ENCODE measurements at places on chromosomes 11 and 22.

- DNase-seq: no peak
Measured at GRCh38 chr11:86508604-86509587, 134.2 kb downstream of the CCDC81 start.

- no peak for DNase-seq
Measured at GRCh38 chr11:12200279-12200990, 90.0 kb downstream of the MICAL2 start.

GRCh38 chr22:47626428-47627390 lies 864.3 kb downstream of the TBC1D22A start:
- DNase-seq: no peak

DNA sequence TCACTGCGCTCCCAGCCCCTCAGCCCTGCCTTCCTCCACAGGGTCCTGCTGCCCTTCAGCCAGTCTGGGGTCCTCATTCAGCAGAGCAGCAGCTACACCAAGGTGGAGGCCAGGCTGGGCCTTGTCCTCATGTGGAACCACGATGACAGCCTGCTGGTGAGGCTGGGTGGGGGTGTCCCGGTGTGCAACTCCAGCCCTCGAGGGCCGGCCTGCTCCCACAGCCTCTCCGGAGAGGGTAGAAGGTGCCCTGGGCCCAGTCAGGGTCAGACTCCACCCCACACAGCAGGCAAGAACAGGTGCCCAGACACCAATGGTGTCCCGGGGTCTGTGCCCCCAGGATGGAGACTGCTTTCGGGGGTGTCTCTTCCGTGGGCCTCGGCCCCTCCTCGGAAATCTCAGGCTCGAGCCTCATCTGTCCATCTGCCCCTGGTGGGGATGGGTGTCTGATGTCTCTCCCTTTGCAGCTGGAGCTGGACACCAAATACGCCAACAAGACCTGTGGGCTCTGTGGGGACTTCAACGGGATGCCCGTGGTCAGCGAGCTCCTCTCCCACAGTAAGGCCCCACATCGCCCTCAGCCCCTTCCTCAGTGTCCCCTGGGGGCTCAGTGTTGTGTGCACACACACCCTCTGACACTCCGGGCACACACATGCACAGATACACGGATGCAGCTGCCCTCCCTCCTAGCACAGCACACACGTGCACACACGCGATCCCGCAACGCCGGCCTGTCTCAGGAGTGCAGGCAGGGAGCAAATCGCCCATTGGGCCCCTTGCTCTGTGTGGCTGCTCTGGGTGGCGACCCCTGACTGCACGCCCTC lies 4.9 kb downstream of the MUC5AC start:
- DNase-seq: no peak

DNA sequence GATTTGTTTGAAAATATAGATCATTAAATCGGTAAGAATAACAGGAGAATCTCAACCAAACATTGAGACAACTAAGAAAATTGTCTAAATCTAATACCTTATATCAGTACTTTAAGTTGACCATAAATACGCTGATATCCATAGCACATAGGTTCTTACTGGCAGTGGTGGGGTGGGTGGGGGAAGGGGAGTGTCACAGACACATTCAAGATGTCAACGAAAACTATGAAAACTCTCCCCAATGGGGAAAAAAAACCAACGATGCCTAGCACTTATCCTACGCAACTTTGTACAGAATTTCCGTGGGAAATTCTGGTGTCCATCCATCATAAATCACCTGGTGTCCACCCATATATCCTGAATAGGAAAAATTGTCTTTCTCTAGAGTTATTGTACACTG lies 6.2 kb downstream of the GRAP2 start:
- no peak for DNase-seq

DNA sequence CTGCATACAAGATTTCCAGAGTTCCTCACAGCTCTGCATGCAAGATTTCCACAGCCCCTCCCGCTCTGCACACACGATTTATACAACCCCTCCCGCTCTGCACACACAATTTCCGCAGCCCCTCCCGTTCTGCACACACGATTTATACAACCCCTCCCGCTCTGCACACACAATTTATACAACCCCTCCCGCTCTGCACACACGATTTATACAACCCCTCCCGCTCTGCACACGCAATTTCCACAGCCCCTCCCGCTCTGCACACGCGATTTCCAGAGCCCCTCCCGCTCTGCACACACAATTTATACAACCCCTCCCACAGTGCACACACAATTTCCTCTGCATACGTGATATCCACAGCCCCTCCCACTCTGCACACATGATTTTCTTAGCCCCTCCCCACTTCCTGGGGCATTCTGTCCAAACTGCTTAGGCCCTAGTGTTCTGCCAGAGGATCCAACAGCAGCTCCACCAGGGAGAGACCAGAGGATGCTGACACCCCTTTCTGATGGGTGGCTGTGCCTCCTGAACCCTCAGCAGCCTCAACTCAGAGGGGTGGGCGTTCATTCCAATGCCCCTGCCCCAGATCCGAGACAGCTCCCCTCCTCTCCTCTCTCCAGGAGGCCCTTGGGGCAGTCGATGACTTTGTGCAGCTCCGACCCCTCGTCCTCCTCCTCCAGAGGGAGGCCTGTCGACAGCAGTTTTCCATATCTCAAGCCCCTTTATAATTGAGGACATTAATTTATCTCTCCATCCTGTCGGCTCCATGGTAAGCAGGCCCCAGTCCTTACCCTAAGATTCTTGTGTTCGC lies 671.7 kb downstream of the BRD1 start:
- DNase-seq: no peak

GRCh38 chr11:16082095-16083055 lies 274.0 kb downstream of the SOX6 start:
- DNase-seq: no peak

- DNase-seq: no peak
Measured at GRCh38 chr11:122158171-122158570, 42.2 kb upstream of the BLID start.

- DNase-seq: no peak
Measured at GRCh38 chr22:40728731-40729189, 49.5 kb downstream of the MCHR1 start.

GRCh38 chr22:35310556-35311550 lies 11.2 kb downstream of the TOM1 start:
- no peak for DNase-seq

DNA sequence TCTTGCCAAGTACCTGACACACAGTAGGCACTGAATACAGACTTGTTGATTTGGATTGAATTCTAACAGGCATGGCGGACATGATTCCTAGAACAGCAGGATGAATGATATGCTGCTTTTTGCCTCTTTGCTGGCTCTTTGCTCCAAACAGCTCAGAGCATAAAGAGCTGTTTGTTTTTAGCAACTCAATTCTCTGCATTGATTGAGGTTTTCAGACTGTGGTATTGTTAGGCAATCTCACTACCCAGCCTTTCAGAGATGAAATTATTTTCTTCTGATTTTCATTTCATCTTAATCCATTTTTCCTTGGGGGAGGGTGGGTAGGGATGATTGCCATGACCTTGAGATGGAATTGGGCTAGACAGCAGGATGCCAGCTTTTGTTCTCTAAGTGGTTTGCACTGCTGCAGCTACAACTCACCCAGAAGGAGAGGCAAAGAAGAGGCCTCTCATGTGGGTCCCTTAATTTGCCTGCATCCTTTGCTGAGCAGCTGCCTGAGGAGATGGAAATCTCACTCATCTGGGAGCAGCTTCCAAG lies 20.5 kb downstream of the COA4 start:
- DNase-seq: no peak

DNA sequence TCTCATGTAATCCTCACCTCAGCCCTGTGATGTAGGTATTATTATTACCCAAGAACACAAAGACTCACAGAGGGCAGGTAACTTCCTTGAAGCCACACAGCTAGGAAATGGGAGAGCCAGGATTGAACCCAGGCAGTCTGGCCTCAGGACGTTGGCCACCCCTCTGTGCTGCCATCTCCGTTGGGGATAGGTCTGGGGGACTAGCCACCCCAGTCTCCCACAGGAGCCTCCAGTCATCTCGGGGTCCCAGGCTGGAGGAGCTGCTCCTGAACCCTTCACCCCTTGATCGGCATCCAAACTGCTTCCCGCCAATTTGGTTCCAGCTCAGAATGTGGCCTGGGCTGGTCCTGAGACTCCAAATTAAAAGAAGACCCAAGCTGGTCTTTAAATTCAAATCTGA lies 10.4 kb upstream of the TCF20 start:
- no peak for DNase-seq

DNA sequence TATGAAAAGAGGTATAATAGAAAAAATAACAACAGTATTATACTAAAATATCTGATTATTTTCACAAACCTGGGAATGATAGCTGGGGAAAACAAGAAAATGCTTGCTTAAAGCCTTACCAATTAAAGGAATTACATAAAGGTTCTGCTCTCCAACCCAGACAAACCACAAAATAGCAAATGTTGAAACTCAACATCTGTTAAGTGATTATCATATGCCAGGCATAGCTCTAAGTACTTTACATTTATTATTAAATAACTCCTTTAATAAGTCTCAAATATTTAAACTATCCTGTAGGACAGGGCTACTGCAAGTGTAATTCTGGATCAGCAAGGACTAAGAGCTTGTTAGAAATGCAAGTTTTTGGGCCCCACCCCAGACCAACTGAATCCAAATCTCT lies 20.1 kb downstream of the OR10A6 start:
- no peak for DNase-seq

GRCh38 chr11:17692931-17693330 lies 26.4 kb upstream of the MYOD1 start:
- DNase-seq: no peak

GRCh38 chr22:28268171-28268570 lies 349.1 kb upstream of the PITPNB start:
- no peak for DNase-seq

DNA sequence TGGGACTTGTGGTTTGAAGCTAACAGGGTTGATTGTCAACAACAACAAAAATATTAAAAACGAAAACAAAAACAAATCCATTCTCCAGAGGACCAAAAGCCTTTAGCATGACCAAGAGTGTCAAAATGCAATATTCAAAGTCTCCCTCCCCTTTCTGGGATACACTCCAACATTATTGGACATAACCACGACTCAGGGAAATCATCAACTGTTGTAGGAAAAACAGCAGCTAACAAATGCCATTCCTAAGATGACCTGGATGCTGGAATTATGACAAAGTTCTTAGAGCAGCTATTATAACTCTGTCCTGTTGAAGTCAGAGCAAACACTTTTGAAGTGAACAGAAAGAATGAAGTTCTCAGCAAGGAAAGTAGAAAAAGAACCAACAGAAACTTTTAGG lies 143.0 kb downstream of the TMEM135 start:
- no peak for DNase-seq

DNA sequence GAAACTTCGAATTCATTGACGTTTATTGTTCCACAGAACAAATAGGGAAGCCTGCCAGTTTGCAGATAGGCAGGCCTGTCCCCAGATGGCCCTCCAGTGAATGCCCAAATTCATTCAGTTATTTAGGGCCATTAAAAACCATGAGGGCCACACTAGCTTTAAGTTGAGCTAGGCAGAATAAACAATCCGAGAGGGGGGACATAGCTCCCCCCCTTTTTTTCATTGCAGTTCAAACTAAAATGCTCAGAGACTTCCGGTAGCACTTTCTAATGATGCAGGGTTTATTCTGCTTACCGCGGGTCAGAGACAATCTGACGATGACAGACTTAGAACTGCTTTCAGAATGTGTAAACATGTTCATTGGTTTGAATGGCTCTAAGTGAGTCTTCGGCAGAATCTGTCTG lies 72.0 kb downstream of the ZBTB16 start:
- DNase-seq: peak; percentile 5

DNA sequence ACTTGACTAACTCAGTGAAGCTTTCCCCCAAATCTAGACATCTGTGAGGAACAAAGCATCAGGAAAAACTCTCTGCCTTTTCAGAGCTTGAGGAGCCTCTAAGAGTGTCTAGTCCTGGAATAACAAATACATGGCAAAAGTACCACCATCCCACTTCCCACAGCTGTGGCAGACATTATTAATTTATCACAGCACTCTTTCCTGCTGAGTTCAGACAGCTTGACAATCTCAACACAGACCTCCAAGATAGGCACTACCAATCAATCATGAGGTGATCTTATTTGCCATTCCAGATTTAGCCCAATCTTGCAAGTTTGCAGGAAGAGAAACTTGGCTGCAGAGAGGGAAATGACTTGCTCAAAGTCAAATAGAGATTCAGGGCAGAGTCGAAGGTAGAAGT lies 202.8 kb downstream of the MN1 start:
- no peak for DNase-seq

- DNase-seq: no peak
Measured at GRCh38 chr22:42957958-42958357, 57.0 kb downstream of the PACSIN2 start.

- DNase-seq: no peak
Measured at GRCh38 chr22:47192651-47193437, 430.4 kb downstream of the TBC1D22A start.

GRCh38 chr11:90124946-90125345 lies 9.5 kb upstream of the NAALAD2 start:
- no peak for DNase-seq

DNA sequence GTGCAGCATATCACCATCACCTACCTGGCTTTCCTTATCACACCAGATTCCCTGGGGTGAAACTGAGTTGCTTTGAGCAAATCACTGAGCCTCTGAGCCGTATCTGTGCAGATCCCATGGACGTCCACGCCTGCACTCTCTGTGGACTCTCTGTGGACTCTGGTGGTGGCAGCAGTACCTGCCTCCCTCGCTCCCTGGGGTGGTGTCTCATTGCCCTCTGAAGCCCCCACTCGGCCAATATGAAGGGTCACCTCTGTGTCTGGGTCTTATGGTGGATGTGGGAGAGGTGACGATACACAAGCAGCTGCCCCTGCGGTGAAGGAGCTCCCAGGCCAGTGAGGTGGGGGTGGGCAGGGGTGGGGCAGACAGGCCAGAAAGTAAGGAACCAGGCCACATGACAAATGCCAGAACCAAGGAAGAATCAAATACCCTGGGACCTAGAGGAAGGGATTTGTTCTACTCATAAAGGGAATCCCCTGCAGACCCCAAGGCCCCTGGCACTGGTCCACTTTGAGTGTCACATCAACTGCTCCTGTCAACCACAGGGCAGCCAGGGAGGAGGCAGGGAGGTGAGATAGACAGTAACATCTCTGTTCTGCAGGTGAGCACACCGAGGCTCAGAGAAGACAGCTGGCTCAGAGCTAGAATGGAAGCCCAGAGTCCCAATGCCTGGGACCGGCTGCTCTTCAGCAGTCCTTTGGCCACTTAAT lies 9.2 kb upstream of the CHST1 start:
- DNase-seq: no peak

GRCh38 chr11:104899226-104899625 lies 966 bp upstream of the CASP12 start:
- DNase-seq: no peak

- DNase-seq: no peak
Measured at GRCh38 chr11:73297231-73297590, 10.9 kb upstream of the ARHGEF17 start.

GRCh38 chr22:27836181-27836580 lies 34.6 kb upstream of the MN1 start:
- DNase-seq: no peak

- DNase-seq: no peak
Measured at GRCh38 chr11:17985517-17985916, 27.3 kb downstream of the SERGEF start.
